Astrocyte of the hippocampus (primary cell): ENCODE measurements at places on chromosomes 2 and 18.

- DNase-seq: no peak
Observed at GRCh38 chr18:27520401-27520800, 335.3 kb upstream of the CHST9 start.

DNA sequence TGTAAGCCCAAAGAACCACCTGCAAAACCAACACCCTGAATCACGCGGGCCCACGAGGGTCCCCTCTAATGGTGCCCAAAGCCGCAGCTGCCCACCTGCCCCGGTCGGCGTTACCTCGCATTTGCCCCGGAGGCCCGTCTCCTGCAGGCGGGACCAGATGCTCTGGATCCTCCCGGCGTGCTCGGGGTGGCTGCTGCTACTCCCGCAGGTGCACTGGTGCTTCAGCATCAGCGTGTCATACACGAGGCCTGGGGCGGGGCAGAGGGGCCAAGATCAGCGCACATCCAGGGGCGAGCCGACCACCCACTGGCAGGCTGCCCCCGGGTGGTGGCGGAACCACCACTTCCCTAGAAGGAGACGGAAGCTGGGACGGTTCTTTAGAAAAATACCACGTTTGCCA, 260.1 kb downstream of the TWIST2 start:
- DNase-seq: no peak

GRCh38 chr2:136247204-136247950, 129.4 kb upstream of the CXCR4 start:
- no peak for DNase-seq

DNA sequence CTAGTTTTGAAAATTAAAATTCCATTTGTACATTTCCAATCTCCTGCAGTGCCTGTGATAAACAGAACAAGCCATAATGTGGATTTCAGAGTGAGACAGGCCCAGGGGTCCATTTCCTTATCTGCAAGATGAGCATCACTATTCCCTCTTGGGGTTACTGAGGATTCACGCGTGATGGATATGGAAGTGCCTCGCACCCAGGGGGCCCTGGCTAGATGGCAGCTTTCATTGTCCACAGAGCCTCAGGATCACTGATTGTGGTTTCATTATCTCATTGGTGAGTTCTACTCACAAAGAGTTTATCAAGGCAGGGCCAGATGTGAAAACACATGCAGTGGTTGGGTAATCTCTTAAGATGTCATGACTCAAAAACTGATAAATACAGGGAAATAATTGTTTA, 11.6 kb downstream of the CNGA3 start:
- no peak for DNase-seq

DNA sequence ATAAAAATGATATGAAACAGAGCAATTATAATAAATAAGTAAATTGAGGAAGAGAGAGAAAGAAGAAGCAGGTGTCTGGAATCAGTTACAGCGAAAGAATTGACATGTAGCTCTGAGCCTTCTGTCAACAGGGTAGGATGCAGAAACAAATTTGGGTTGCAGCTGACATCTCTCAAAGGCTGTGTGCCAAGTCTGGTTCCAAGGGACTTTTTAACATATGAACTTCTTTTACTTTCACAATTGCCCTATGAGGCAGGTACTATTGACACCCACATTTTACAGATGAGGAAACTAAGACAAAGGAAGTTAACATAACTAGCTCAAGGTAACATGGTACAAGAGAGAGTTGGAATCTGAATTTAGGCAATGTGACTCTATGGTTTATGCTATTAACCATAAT, 260.0 kb downstream of the ASXL3 start:
- DNase-seq: no peak

DNA sequence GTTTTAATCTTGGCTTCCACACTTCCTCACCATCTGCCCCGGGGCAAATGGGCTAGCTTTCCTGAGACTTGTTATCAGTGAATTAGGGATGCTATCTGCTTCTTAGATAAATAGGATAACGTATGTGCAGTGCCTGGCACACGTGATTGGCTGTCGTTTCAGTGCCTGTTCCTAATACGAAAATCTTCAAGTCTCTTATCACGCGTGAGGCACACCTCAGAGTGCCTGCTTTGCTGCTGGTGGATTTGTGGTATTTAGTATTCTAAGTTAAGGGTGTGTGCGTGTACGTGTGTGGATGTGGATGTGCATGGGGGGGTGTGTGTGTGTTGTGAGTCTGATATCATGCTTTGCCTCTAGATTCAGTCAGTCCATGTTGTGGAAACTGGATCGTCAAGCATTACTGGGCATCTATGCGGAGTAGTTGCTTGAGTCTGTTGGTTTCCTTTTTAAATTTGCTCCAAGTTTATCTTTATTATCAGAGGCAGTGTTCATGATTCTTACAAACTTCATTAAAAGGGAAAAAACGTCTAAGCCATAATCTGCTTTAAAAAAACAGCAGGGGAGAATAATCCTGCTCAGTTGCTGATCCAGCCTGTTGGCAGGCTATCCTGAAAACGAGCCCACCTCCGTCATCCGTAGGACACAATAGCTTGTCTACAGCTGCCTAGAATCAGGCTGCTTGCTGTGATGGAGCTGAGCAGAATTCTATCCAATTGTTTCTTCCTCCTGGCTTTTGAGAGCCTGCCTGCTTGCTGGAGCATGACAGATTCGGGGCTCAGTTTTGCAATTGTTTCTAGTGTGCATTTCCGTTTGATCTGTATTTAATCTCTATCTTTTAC, 6.6 kb downstream of the SH3RF3 start:
- DNase-seq: peak; percentile 61

GRCh38 chr2:16179701-16180416, 239.5 kb downstream of the MYCN start:
- DNase-seq: no peak

DNA sequence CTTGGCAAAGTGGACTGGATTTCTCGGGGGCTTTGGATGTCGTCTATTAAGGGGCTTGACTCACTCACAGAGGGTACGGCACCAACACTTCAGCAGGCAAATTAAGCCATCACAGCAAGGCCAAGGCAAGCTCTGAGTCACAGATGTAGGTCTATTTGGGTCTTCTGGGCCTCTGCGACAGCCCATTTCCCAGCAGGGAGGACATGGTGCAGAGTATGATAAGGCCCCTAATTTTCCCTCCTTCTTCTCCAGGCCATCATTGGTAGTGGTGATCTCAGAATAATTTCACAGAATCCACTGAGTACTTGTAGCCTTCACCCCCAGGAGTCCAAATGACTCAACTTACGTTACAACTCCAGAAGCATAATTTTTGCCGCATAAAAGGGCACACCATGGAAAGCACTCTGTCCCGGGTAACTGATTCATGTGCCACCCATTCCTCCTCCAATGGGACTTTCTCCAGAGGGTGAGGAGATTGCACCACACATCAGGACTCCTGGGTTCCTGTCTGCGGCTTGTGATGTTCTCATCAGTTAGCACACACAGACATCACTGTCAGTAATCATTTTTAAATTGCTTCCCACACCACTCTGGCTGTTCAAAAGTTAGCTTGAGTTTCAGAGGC, 164.9 kb downstream of the TXNL1 start:
- DNase-seq: no peak

DNA sequence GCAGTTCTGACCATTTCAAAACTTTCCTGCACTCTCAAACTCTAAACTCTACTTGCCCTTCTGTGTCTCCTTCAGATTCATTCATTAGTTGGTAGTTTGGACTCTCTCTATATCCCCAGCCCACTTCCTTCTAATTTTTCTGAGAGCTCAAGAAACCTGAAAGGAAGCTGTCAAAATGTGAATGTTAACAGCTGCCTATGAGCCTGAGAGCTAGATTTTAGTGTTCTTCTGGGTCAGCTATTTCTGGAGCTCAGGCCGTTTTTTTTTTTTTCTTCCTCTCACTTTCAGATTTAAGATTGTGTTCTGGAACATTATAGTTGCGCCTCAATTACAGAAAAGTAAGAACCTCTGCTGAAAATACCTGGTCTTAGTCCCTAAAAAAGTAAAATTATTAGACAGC, 73.1 kb downstream of the RTN4 start:
- no peak for DNase-seq

GRCh38 chr18:9869715-9870430, 15.9 kb upstream of the TXNDC2 start:
- DNase-seq: peak; percentile 48

- peak; percentile 71 for DNase-seq
Observed at GRCh38 chr18:50194631-50195532, at the start of gene MYO5B. Gene MYO5B, minus strand, starts transcription at chr18:50195147. Its CDS starts 354 bp downstream, at chr18:50194793.
